ENCODE measurements at places on chromosomes 12 and 14.

- no peak for DNase-seq
Observed at GRCh38 chr12:24127919-24128721, 178.7 kb upstream of the SOX5 start.

GRCh38 chr12:112017041-112017440, 3.8 kb downstream of the ERP29 start:
- DNase-seq, result no peak

GRCh38 chr12:10169104-10169503, 2.8 kb downstream of the OLR1 start:
- DNase-seq, result no peak

GRCh38 chr12:101823891-101824290, 6.9 kb downstream of the GNPTAB start:
- DNase-seq, result peak; percentile 63

GRCh38 chr14:51597261-51598001, 54.3 kb upstream of the FRMD6 start:
- DNase-seq, result no peak

- DNase-seq, result no peak
Observed at GRCh38 chr12:79413796-79414195, 277.0 kb downstream of the PAWR start.

DNA sequence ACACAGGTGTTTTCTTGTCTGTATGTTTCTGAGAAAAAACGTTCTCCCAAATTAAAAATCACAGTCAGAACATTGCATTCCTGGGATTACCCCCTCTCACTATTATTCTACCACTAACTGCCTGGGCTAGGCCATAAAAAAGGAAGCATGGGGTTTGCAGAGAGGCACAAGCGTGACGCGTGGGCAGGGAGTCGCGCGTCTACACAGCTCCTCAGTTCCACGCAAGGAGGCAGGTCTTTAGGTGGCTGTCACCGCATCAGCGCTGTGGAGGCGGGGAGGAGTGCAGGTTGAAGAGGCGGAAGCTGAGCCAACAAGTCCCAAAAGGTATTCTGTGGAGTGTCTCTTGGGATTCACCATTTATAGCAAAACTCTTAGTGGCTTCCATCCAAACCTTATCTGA, 109.9 kb downstream of the RIMBP2 start:
- no peak for DNase-seq
